Fibroblast of mammary gland (primary cell): ENCODE measurements at places on chromosomes 13 and 19.

GRCh38 chr13:22893204-22893603, 287.6 kb upstream of the SGCG start:
- DNase-seq, result no peak

DNA sequence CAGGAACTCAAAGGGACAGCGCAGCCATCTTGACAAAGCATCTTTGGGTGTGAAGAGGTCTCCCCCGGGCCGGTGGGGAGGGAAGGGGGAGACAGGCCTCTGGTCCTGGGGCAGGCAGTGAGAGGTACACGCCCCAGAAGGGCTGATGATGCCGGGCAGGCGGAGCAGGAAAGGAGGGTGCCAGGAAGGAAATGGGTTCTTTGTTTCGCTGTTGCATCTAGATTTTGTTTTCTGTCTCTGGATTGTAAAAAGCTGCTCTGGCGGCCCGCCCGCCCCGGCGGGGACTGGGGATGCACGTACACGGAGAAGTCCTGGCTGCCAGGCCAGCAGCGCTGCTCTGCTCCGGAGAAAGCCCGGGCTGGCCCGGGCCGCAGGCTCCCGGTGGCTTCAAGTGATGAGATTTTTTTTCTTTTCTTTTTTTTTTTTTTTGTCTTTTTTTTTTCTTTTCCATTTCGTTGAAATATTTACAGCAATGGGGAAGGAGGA, 13.2 kb upstream of the ASF1B start:
- DNase-seq, result peak; percentile 24

GRCh38 chr19:5913739-5914357, at the start of gene CAPS:
TSS of gene CAPS (plus strand) at chr19:5914254. CDS start at chr19:5914407, 153 bp downstream.
- DNase-seq, result peak; percentile 55

DNA sequence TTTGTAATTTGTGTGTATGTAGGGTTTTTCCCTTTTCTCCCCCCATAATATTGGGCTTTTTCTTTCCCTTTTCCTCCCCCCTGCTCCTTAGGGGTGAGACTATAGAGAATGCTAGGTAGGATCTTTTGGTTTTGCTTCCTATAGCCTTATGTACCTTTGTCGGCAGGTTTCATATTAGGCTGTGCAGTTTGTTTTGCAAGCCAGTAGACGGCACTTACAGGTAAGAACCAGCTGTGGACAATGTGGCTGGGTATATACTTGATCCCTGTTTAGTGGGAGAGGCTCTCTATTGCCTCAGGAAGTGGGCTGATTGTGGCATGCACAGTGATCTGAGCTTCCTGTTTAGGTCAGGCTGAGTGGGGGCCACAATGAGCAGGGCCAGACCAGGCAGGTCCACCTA, 359.2 kb upstream of the OBI1 start:
- no peak for DNase-seq

DNA sequence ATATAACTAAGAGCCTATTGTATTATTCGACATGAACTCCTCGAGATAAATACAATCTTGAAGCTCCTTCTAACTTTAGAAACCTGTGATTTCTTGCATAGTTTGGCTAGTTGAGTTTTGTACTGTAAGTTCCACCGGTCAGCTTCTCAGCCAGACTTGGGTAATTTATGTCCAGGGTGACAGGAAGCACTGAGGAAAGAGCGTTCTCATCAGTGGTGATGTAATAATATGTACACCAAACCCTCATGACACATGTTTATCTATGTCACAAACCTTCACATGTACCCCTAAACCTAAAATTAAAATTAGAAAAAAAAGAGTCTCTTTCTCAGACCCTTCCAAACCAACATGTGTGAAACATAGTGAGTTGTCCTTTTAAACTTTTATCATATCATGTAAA, 205.7 kb downstream of the KCNRG start:
- DNase-seq, result peak; percentile 68

DNA sequence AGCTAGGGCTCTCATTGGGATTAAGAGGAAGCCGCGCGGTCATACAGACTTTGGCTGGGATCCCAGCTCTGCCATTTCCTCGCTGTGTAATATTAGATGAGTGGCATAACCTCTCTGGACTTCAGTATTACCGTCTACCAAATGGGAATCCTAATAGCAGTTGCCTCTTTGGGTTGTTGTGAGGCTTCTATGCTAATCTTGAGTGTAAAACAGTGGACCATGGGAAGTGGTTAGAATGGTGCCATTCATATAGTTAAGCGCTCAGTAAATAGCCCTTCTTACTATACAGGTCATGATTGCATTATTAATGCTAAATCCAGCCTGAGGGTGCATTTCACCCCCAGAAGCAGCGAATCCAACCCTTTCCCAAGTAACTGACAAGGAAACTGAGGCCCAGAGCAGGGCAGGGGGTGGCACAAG, 566 bp upstream of the OPA3 start:
- no peak for DNase-seq

DNA sequence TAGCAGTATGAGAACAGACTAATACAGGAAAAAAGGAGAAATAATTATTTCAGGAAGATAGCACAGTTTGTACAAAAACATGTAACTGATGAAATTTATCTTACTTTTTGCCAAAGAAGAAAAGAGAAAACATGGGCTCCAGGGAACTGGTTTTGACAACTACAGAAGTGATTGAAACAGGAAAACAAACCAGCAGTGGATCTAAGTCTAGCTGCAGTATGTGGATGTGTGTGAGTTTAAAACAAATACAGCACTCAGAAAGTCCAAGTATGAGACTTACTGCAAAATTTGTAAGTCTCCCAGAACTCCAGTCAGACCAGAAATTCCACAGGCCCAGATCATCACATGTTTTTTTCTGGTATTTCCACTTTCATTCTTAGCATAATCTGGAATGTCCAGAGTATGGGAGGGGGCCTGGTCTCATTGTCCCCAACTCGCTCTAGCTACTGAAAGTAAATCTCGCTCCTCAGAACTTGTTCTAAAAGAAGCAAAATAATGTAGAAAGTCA, 259.5 kb downstream of the NHLRC3 start:
- DNase-seq, result no peak

DNA sequence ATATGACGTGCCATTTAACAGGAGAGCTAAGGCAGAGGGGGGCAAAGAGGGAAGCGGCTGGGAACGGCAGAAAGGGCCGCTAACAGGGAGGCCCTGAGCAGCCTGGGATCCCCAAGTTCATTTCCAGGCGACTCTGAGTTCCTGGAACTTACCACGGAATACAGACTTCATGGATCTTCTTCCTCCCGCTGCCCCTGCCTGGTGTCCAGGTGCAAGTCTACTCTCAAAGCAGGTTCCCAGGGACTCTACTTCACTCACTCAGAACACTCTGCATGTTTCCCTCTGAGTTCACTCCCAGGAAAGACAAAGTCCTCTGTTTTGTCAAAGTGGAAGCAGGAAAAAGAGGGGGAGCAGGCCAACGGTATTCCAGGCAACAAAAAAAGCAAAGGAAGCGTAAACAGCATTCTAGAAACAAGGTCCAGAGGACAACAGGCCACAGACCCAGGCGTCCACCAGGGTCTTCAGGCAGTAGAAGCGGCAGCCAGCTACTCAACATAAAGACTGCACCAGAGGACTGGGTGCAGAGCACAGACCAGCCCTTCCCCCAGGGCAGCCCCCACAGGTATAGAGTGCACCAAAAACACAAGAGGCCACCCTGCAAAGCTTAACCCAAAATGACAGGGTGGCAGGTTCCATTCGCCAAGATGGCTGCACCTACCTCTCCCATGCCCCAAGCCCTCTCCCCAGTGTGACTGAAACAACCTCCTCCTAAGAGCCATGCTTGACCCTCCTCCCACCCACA, 3.0 kb downstream of the MIER2 start:
- no peak for DNase-seq

GRCh38 chr13:24167666-24168391, 7.3 kb downstream of the SPATA13 start:
- no peak for DNase-seq

DNA sequence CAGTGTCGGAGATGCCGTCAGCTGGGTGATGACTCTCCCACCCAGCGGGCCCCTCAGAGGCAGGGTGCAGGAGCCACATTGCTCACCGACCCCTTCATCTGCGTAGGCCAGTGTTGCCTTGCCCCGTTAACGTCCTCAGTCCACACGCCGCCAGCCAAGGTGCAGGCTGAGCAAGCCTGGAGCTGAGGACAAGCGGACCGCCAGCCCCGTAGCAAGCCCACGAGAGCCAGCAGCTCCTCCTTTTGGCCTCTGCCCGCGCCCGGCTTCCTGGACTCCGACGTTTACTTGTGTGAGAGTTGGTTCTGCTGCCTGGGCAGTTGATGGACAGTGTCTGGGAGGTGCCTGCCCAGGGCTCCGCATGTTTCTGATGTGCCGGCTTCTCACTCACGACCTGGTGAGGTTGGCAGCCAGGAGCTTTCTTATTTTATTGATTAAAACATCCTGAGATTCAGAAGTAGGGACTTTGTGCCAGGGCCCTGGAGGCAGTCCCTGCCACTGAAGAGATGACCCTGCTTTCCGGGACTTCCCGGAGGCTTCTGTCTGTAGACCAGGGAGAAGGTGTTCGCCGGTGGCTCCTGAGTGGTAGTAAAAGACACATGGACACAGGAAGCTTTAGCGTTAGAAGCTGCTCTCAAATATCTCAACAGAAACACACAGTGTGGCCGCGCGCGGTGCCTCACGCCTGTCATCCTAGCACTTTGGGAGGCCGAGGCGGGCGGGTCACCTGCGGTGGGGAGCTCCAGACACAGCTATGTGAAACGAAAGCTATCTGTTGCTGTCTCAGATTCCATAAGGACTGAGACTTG, 5.8 kb downstream of the DAZAP1 start:
- no peak for DNase-seq

GRCh38 chr19:39385629-39386411, 5.1 kb downstream of the PAF1 start:
- no peak for DNase-seq

DNA sequence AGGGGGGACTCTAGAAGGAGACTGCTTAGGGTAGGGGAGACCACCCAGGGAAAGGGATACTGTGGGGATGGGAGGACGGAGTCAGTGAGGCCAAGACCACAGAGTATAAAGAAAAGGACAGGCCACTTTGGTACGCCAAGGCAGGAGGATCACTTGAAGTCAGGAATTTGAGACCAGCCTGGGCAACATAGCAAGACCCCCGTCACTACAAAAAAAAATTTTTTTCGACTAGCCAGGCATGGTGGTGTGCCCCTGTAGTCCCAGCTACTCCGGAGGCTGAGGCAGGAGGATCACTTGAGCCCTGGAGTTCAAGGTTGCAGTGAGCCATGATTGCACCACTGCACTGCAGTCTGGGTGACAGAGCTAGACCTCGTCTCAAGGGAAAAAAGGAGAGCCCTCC, 6.6 kb downstream of the IFNL3 start:
- no peak for DNase-seq

- peak; percentile 53 for DNase-seq
Measured at GRCh38 chr13:74136084-74136658, 2.0 kb upstream of the KLF12 start.

DNA sequence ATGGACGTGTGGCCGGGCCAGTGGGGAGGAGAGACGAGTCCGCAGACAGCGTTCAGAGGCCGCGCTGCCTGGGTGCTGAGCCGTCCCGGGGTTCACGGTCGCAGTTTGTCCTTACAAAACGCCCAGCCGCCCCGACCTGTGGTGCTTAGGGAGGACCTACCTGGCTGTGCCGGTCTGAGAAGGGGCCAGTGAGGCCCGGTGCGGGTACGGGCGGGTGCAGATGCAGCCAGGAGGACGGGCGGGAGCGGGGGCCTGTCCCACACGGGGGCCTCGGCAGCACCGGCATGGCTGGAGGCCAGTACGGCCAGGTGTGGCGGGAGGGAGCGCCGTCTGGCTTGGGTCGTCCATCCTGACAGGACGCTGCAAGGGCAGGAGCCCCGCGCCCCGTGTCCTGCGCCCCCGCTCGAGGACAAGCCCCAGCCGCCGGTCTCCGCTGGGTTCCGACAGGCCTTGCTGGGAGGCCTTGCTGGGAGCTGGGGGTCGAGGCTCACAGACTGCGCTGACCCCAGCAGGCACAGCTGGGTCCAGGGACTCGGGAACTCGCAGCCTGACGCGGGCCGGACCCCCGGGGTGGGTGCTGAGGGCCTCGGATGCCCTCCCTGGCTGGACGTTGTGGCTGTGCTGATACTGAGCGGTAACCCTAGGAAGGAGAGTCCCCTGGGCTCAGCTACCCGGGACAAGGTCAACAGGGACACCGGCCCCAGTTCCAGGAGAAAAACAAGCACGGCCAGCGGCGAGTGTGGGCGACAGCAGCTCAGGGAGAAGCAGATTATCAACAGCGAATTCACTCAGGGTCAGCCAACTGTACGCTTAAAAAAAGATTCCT, 5.3 kb upstream of the PROZ start:
- DNase-seq, result peak; percentile 28

GRCh38 chr13:42814868-42815267, 33.5 kb downstream of the FAM216B start:
- DNase-seq, result peak; percentile 98

GRCh38 chr19:38229585-38230073, 5.6 kb upstream of the DPF1 start:
- peak; percentile 77 for DNase-seq

GRCh38 chr13:111080642-111081041, 34.5 kb upstream of the ARHGEF7 start:
- no peak for DNase-seq

DNA sequence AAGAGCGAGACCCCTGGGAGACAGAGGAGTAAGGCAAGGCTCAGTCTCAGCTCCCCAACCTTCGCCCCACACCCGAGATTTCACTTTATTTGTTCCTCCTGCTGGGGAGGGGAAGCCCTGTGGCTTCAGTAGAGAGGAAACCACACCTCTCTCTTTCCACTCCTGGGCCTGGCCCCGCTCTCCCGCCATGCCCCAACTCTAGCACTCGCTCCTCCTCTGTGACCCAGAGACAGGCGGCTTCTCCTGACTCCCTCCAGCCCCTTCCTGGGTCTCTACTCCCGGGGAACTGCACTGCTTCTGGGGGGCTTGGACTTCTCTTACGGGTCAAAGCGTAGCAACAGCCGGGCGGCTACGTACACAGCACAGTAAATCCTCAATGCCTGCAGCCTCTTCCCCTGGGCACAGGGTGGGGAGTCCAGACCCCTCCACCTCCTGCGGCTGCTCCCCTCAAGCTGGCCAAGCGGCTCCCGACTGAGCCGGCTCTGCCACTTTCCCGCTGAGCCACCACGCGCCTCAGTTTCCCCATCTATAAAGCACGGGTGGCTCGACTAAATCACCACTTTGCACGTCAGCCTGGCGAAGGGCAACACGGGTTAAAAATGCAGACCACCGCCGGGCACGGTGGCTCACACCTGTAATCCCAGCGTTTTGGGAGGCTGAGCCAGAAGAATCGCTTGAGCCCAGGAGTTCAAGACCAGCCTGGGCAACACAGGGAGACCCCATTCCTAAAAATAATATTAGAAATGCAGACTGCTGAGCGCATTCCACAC, 1.4 kb downstream of the RNF126 start:
- no peak for DNase-seq

DNA sequence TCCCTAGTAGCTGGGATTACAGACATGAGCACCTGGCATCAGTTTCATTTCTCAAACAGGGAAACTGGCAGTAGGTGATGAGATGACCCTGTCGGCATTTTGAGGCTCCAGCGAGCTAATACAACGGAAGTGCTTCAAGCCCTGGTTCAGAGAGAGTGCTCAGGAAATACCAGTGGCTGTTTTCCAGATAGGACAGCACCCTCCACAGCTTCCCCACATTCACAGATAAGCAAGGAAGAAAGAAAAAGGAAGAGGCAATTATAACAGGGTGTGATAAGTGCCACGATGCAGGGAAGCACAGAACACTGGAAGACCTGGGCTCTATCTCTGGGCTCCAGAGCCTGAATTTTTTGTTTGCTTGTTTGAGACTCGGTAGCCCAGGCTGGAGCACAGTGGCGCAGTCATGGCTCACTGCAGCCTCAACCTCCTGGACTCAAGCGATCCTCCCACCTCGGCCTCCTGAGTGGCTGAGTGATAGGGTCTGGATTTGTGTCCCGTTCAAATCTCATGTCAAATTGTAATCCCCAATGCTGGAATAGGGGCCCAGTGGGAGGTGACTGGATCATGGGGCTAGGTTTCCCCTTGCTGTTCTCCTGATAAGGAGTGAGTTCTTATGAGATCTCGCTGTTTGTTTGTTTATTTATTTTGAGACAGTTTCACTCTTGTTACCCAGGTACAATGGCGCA, 43.5 kb downstream of the PIN1 start:
- DNase-seq, result no peak
